Daoy (cell line): ENCODE measurements at places on chromosomes 7 and 10. TPM values are rescaled to one million over a fixed set of nuclear protein-coding genes. Genes with fewer than 3 reads are reported as not detected.

CFAP58 gene
- total RNA-seq, result 0.06 TPM in 2 replicates

GRCh38 chr7:157476654-157477549 is 140.1 kb downstream of the DNAJB6 start:
- no peak for DNase-seq

DNA sequence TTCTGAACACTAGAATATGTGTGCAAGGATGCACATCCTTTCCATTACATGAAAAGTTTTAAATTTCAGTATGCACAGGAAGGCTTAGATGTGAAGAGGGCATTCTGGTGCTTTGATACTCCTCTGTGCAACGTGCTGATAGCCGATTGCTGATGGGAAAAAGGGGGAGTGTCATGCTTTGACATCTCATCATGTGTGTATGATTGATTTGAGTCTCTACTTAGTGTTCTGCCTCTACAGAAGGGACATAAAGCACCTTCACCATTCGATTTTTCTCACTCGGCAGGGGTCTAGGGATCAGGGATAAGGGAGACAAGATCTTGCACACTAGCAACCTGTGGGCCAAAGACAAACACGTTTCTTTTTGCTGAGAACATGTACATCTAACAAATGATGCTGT is 114.7 kb upstream of the RSU1 start:
- DNase-seq, result no peak

DNA sequence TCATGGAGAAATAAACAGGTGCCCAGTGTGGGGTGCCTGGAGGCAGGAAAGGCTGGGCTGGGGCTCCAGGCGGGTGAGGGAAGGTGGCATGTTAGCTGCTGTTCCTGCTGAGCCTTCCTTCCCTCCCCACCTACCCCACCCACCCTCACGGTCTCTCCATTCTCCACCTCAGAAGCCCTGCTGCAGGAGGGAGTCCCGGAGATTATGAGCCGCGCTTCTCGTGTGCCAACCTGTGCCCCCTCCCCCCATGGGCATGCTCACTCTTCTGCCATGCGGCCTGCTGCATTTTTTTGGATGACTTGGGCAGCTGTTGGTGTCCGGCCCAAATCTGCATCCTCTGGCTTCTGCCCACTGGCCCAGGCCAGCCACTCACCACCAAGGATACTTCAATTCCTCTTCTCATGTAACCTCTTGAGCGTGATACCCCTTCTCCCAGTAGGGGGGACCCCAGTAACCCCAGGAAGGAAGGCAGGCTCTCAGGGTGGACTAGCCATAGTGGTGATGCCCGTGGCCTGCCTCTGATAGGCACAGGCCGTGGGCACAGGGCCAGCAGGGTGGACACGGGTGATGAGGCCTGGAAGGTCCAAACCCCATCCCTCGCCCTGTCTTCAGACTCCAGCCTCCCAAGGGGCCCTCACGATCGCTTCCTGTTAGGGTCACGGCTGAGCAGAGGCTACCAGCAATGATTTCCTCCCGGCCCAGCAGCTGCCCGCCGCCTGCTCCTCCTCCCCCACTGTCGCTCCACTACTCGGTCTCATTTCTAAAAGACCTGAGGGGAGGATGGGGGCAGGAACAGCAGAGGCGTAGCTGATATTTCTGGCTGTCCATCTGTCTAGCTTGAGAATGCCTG is 27.8 kb downstream of the UNC5B start:
- no peak for DNase-seq

GRCh38 chr7:151238924-151239836 is 6.9 kb downstream of the CHPF2 start:
- DNase-seq, result no peak

RELN gene
- 1.7 and 2.4 TPM in 2 replicates for total RNA-seq

DNA sequence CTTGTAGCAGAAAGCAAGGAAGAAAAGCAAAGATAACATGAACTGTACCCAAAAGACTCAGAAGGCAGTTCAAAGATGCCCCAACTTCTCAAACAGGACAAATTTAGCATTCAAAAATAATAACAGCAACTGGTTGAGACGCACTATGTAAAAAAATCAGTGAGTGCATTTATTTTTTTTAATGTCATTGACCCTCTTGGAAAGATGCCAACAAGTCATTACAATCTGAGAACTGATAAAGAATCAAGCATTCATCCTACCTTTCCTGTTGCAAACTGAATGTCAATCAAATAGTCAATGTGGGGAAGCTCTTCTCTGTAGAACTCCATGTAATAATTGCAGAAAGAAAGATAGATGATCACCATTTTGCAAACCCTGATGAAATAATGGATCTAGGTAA is 1.7 kb upstream of the CCDC186 start:
- DNase-seq, result no peak

AIMP2 gene
- total RNA-seq, result 124 and 145 TPM in 2 replicates

GPR26 gene
- total RNA-seq, result 0.11 TPM in 1 of 2 replicates, not detected in the other

DNA sequence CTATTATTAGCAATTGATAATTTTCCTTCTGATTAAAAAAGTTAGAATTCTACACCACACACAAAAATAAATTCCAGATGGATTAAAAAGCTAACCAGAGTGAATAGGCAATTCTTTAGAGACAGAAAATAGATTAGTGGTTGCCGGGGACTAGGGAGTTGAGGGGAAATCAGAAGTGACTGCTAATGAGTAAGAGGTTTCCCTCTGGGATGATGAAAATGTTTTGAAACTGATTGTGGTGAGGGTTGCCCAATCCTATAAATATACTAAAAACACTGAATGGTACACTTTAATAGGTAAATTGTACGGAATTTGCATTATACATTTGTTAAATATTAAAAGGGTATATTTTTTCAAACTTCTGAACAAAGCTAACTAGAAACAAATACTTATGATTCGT is 214.9 kb downstream of the GPAM start:
- no peak for DNase-seq

DNA sequence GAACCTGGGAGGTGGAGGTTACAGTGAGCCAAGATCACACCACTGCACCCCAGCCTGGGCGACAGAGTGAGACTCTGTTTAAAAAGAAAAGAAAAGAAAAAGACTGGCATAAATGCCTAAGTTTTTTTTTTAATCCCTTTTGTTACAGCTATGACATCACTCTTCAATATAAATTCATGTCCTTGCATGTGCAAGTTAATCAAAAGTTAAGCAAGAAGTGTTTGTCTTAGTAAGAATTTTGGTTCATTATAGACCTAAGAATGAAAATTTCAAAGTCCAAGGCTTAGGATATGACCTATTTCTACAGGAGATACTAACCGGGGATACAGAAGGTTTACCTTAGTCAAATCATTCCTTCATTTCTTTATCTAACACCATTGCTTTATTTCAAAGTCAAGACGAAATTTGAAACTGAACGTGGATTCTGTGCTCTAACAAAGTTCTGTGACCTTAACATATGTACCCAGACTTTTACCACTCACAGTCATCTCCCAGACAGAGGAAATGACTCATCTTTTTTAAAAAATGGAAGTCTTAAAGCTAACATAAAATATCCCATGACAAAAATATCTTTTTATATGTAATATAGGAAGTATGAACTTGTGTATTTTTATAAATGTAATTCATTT is 29.3 kb upstream of the ITGB8 start:
- DNase-seq, result peak; percentile 46

JAZF1 gene
- total RNA-seq, result 6.1 and 6.9 TPM in 2 replicates

DNA sequence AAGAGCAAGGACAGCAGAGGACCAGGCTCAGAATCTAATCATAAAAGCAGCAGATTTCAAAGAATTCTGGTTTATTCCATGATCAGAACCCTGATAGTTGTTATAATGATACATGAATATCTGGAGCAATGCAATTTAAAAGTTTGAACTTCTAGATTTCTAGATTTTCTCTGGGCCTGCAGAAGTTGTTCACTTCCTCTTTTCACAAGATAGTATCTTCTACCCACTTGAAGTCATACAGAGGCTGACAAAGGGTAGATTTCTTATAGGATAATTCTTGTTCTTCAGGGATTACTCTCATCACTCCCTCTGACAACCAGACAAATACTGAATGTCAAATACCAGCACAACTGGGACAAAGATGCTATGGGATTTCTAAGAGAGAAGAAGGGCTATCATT is 320.0 kb upstream of the ETV1 start:
- no peak for DNase-seq

GRCh38 chr10:125038637-125039036 is 96.7 kb downstream of the ZRANB1 start:
- DNase-seq, result no peak

DNA sequence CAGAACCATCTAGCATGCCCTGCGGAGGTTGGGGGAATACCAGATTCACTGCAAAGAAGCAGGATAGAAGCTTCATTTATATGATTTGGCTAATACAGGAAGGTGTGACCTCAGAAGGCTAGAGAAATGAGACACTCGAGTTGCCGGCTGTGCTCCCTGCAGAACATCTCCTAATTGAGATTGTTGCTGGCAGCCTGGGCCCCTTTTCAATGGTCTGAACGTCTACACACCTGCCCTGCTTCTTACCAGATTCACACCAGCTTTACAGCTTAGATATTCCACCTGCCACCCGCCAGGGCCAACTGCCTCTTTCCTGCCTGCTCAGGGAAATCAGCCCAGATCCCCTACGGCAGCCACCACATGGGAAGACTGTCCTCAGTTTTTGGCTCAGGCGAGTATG is 475.3 kb upstream of the AUTS2 start:
- DNase-seq, result no peak

GRM3 gene
- not detected in 2 replicates for total RNA-seq

GRCh38 chr10:27890971-27891370 is 107.9 kb downstream of the ODAD2 start:
- DNase-seq, result no peak

- peak; percentile 72 for DNase-seq
Measured at GRCh38 chr7:43954524-43955228, 28.4 kb downstream of the UBE2D4 start.

DNA sequence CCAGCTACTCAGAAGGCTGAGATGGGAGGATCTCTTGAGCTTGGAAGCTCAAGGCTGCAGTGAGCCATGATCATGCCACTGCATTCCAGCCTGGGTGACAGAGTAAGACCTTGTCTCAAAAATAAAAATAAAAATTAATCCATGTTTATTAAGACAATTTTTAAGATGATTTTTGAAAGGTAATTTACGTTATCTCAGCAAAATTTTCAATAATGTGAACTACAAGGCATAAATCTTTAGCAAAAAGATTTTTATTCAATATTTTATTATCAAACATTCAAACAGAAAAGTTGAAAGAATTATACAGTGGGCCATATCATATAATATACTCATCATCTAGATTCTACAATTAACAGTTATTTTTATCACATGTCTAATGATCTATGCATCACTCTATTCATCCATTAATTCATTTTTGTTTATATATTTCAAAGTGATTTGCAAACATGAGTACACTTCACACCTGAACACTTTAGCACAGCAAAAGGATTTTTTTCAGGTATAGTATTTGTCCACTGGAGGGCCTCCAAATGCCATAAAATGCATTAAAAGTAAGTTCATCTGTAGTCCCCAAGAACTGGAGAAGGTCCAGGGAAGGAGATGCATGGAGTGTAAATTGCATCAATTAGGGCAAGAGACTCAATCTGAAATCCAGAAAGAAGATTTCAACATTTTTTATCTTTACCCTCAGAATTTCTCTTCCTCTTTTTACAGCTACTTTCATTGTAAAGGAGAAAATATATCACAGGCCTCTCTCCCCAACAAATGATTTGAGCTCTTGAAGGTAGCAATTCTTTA is 38.6 kb upstream of the RSBN1L start:
- DNase-seq, result peak; percentile 11

DNA sequence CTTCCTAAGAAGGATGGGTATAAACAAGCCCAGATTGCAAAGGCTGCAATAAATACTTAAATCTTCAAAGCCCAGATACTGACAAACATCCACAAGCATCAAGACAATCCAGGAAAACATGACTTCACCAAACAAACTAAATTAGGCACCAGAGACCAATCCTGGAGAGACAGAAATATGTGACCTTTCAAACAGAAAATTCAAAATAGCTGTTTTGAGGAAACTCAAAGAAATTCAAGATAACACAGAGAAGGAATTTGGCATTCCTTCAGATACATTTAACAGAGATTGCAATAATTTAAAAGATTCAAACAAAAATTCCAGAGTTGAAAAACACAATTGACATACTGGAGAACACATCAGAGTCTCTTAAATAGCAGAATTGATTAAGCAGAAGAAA is 23.0 kb downstream of the GSDME start:
- DNase-seq, result no peak

DNA sequence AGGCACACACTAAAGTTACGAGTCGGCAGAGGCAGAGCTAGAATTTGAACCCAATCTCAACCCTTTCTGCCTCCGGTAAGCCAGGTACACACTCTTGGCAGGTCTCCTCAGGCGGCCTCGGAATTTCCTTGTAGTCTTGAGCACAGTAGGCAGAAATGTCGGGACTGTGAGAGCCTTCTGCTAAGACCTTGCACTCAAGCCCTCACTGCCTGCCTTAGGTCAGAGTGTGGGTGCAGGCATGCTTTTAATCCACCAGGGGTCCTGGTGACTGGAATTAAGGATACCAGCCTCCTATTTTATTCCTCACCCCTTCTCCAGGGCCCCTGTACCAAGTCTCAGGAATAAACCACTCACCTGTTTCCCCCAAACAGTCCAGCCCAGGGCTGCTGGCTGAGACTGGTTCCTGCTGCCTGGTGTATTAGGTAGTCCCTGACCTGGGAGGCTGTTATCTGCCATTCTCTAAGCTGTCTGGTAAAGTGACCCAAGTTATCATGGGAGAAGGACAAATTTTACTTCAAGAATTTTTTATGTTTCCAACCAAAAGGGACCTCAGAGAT is 855 bp downstream of the ATP6V1F start:
- peak; percentile 75 for DNase-seq

DNA sequence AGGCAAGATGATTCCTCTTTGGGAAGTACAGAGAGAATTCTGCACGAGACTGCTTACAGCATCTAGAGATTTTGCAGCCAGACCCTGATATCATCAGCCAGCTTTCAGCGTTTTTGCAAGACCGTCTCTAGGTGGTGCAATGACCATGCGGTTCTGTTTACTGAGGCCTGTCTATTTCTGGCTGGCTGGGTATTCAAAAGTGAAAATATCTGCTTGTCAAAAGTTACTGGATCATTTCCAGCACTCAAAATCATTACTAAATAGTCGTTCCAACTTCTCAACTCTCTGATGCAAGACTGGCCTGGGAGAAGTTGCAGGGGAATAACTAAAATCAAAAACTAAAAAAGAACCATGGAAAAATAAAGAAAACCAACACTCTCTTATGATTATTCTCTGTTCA is 240.1 kb downstream of the ELMO1 start:
- DNase-seq, result peak; percentile 69

GRCh38 chr10:122062831-122063674 is 74.1 kb downstream of the TACC2 start:
- DNase-seq, result peak; percentile 85

CALD1 gene
- 284 and 285 TPM in 2 replicates for total RNA-seq

ABCB4 gene
- 0.27 and 1.5 TPM in 2 replicates for total RNA-seq

ATG9B gene
- total RNA-seq, result not detected in 2 replicates

GRCh38 chr10:33423154-33423529 is 88.7 kb upstream of the NRP1 start:
- no peak for DNase-seq

DNA sequence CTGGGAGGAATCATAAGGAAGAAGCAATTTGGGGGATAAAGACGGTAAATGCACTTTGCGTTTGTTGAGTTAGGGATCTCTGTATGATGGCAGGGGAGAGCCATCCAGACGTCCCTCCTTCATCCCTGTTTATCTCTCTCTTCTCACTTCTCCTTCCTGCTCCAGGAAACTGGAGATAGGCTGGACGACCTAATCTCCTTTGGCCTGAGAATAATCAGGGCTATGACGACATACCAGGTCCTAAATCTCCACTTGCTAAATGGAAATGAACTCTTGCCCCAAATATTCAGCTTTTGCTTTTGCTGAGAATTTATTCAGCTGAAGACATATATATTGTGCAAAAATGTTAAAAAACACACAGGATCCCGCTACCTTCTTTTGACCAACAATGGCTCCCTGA is 182.9 kb upstream of the INHBA start:
- DNase-seq, result no peak

- peak; percentile 29 for DNase-seq
Measured at GRCh38 chr7:22920672-22921071, 93.3 kb downstream of the HYCC1 start.

NEUROG3 gene
- total RNA-seq, result not detected in 2 replicates
